ENCODE measurements at places on chromosomes 13 and 19.

GRCh38 chr13:33918199-33918932, 100.4 kb downstream of the RFC3 start:
- no peak for DNase-seq

- DNase-seq, result no peak
Measured at GRCh38 chr19:38617764-38618589, at the start of gene MAP4K1. Gene MAP4K1, minus strand, starts transcription at chr19:38617953. Its CDS starts 58 bp downstream, at chr19:38617895.

DNA sequence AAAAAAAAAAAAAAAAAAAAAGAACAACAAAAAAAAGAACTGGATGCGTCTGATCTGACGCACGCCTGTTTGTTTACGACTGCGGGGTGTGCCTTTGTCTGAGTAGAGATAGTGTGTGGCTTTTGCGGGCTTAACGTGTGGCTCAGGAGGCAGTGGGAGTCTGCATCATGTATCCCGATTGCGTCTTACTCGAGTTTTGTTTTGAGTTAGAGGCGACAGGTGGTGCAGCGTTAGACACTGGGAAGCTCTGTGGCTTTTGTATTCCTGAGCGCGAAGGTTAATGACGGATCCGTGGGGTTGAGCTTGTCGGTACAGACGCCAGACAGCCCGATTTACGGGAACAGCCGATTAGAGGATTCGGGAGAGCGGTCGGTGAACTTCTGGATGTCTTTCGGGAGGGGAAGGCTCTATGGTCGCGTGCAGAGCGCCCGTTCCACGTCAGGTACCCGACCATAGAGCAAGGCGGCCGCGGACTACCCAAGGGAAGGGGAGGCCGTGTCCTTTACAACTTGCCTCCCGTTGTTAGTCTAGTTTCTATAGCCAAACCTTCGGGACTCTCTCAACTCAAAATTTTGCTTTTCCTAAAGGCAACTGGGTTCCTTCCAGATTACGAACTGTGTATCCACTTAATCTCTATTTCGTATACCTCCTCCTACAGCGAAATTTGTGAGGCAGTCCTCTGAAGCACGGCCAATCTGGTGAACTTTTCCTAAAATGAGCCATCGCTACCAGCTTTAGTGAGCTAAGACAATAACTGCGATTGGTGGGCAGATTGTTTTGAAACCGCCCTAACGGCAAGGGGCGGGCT, 926 bp upstream of the HNRNPUL1 start:
- peak; percentile 52 for DNase-seq

DNA sequence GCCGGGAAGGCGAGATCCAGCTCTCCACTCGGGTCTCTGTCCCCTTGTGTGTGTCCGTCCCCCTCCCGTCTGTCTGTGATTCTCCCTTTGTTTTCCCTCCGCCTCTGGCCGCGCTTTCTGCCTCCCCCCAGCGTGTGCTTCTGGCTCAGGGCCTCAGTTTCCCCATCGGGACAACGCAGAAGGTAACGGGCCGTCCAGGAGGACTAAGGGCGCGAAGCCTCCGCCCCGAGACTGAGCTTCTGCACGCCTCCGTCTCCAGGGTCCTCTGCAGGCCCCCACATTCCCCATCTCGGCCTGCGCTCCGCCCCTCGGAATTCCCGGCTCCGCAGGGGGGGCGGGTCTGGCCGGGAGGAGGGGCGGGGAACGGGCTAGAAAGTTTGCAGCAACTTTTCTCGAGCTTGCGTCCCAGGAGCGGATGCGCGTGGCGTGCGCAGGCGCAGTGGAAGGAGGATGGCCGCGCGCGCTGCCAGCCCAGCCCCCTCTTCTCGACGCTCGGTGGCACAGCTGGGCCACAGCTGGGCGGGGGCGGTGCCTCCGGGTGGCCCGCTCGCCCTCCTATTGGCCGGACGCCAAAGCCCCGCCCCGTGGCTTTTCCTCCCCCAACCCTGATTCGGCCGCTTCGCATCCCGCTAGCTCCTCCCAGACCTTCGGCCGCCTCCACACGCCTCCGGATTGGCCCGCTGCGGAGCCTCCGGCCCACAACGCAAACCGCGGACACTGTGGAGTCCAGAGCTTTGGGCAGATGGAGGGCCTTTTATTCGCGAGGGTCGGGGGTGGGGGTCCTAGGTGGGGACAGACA, at the start of gene SIX5:
SIX5 (minus strand) TSS at position 269 of the 799 bp plus-strand sequence. CDS start 408 bp downstream, outside the sequence.
- DNase-seq, result peak; percentile 82

- DNase-seq, result no peak
Measured at GRCh38 chr13:109336730-109337129, 449.7 kb downstream of the IRS2 start.

- no peak for DNase-seq
Measured at GRCh38 chr19:55147545-55148251, 1.3 kb downstream of the TNNT1 start.

- DNase-seq, result no peak
Measured at GRCh38 chr13:38086721-38087120, 217.1 kb upstream of the TRPC4 start.

- peak; percentile 6 for DNase-seq
Measured at GRCh38 chr13:50080911-50081678, 65.9 kb downstream of the KCNRG start.

- no peak for DNase-seq
Measured at GRCh38 chr19:16185768-16186123, 536 bp downstream of the FAM32A start.

DNA sequence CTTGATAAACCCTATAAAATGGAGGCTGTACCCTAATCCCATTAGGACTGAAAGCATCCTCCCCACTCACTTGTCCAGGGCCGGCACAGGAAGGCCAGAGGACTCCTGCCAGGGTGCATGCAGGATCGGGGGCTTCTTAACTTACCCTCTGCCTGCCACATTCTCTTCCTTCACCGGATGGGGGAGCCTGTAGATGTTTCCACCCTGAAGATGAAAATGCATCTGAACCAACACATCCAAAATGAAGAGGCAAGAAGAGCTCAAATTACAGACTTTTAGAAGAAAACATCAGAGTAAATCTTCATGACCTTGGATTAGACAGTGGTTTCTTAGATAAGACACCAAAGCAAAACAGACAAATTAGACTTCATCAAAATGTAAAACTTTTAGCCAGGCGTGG, 25.9 kb upstream of the NAPA start:
- DNase-seq, result no peak

DNA sequence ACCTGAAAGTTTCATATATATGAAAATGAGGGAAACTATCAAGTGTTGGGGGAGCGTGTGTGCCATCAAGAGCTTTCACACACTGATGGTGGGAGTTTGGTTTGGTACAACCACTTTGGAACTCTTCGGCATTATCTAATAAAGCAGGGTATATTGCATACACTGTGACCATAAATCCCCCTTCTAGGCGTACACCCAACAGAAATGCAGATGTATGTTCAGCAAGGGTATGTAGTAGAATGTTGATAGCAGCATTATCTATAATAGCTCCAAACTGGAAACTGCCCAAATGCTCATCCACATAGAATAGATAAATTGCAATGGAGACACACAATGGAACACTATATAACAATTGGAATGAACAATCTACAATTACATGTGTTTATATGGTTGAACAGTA, 70.8 kb downstream of the FAM216B start:
- no peak for DNase-seq

DNA sequence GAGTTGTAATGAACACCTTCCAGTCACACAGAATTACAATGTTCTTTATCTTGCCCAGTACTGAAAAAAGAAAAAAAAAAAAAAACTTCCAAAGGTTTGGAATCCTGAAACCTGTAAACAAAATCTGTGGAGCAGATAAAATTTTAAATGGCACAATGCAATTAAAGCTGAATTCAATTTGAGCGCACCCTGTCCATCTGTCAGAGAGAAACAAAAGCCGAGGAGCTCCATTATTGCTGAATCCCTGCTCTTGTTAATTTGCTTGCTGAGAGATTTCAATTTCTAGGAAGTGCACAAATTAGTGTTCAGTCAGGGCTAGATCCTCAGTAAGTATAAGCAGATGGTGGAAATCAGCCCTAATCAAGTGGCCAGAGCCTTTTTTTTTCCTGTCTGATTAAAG, 65.2 kb downstream of the DACH1 start:
- no peak for DNase-seq

DNA sequence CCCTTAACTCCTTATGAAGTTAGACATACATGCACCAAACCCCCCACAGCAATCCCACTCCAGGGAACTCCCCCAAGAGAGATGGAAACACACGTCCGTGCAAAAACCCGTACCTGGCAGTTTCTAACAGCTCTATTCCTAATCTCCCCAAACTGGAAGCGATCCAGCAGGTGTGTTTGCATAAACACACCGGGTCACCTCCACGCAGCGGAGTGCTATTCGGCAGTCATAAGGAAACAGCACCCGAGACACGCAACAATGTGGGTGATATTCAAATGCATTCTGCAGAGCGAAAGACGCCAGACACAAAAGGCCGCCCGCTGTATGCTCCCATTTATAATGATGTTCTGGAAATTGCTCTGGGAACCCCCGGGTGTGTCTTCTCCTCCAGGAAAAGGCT, 6.8 kb upstream of the ZNRF4 start:
- no peak for DNase-seq

DNA sequence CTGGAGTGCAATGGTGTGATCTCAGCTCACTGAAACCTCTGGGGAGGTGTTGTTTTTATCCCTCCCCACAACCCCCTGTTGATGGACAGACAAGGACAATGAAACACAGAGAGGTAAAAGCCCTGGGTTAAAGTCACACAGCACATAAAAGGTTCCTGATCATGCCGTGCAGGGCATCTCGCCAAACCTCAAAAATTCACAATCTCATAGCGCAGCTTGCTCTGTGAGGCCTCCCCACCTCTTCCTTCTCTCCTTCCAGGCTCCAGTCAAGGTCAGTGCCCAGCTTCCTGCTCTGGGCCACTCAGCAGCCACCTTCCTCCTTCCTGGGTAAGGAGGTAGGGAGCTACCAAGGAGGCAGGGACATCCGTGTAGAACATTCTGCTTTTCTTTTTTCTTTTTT, 2.3 kb downstream of the FUT2 start:
- no peak for DNase-seq

DNA sequence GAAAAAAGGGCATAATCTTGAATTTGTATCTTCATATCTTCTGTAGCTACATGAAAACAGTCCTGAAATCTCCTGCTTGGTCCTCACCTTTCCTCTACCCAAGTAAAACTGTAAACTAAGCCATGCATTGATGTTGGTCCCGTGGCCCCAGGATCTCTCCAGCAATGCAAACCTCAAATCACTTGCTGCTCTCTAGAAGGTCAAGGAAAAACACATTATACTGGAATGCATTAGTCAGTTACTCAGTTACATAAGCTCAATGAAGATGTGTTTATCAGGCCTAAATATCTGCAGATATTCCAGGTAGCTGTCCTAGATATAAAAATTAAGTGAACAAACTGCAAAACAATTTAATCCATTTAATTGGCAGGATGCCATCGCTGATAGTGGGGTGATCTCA, 261.8 kb downstream of the ABCC4 start:
- DNase-seq, result no peak

GRCh38 chr13:68261105-68261504, 1031.0 kb upstream of the PCDH9 start:
- DNase-seq, result no peak

DNA sequence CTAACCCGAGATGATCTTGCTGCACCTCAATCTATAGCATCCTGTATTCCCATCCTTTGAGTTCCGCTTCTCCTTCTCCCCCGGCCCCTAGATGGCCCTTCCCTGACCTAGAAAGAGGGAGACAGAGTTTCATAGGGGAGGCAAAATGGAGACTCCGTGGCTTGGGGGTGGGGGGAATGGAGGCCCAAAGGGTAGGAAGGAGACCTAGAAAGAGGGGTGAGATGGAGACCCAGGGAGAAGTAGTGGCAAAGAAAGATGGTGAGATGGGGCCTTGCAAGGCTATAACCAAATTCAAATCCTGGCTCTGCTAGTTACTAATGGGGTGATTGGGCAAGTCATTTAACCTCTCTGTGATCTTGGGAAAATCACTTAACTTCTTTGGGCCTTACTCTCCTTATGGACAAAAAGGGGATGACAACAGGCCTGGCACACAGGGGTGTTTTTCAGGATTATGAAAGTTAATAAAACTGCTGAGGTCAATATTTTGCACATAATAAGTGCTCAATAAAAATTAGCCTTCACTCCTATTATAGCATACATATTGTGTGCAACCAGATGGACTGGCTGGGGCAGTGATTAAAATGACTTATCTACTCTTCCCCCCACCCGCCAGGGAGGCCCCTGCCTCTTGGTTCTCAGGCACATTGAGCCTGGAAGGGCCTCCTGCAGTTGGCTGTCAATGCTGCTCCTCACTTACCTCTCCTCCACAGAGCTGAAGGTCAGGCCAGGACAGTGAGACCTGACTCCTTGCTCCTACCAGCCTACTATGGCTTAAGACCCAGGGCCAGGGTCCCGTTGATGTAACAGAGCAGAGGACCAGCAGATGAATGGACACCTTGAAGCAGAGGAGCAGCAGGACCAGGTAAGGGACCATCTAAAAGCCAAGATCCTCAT, 633 bp downstream of the SPHK2 start:
- DNase-seq, result no peak

- DNase-seq, result no peak
Measured at GRCh38 chr13:62663767-62664166, 1248.1 kb upstream of the PCDH20 start.

- DNase-seq, result no peak
Measured at GRCh38 chr13:75181906-75182305, 300.1 kb downstream of the TBC1D4 start.

GRCh38 chr19:40110570-40110969, 19.8 kb upstream of the ZNF780A start:
- DNase-seq, result no peak

- no peak for DNase-seq
Measured at GRCh38 chr19:15640294-15640903, at the start of gene CYP4F3. Gene CYP4F3, plus strand, starts transcription at chr19:15640897. Its CDS starts 519 bp downstream, at chr19:15641416.

- no peak for DNase-seq
Measured at GRCh38 chr13:46603165-46603603, 50.2 kb downstream of the LRCH1 start.

All from stimulated activated CD8-positive, alpha-beta memory T cell treated with anti-CD3 and anti-CD28 coated beads, Interleukin-7, amount 100 ng/mL, for 1 hour (primary cell).